ENCODE measurements at places on chromosomes 16 and 17.

DNA sequence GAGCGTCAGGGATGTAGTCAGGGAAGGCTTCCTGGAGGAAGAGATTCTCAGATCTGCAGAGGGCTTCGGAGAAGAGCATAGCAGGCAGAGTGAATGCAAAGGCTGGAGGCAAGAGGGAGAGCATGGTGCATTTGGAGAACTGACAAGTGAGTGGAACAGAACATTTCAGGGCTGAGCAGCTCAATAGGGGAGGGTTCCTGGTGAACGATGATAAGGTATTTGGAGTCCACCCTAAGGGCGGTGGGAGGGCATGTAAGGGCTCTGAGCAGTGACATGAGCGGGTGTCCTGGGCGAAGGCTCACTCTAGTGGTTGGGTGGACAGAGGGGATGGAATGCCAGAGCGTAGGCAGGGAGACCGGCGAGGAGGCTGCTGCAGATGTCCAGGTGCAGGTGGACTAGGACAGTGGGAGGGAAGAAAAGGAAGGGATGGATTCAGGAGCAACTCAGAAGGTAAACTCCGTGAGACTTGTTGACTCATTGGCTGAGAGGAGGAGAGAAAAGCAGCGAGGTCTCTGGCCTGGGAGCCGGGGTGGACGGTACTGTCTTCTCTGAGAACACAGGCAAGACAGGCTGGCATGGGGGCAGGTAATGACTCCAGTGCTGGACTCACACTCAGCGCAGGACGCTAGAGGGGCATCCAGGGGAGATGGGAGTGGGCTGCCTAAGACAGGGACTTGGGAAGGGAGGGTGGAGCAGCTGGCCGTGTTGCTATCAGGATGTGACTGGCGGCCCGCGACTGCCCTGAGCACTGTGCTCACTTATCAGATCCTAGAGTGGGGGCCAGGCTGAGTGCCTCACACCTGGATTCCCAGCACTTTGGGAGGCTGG is 1.4 kb upstream of the PITPNA start:
- DNase-seq, result peak; percentile 11

GRCh38 chr16:59210955-59211541 is 476.9 kb upstream of the GOT2 start:
- DNase-seq, result no peak

- no peak for DNase-seq
These were observed 23.4 kb downstream of the SMIM36 start for GRCh38 chr17:55487695-55488432.

DNA sequence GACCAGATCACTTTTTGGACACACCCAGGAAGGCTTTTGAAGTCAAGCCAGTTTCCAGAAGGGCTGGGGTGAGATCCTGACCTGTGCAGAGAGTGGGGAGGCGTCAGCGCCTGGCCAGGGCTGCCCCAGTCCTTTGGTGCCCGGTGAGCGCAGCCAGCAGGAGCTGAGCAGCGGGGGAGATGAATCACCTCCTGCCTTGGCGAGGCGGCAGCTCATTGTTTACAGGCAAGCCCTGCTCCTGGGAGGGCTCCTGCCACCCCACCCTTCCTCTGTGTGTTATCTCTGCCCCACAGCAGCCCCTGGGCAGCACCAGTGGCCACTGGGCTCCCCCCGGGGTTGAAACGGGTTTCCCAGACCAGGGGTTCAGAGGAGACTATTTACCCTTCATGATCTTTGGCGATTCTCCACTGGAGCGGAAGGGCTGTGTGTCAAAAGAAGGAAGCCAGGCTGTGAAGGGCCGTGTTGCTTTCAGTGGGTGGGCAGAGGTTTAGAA is 14.1 kb upstream of the ITGB4 start:
- no peak for DNase-seq

DNA sequence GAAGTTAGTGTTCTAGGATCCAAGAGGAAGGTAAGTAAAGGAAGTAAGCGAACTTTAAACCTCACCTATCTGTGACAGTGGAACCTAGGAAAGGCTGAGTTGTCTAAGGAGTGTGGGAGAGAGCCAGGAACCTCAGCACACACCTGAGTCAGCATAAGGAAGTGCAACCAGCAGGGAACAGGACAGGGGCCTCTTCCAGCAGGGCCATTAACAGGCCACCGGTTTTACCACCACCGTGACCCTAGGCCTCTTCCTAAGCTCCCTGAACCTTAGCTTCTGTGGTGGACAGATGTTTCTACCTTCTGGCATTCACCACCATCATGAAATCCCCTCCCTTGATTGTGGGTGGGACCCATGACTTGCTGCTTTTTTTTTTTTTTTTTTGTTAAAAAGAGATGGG is 26.7 kb upstream of the GPATCH8 start:
- no peak for DNase-seq

- DNase-seq, result no peak
These were observed 20.3 kb downstream of the RAB11FIP4 start for GRCh38 chr17:31411707-31412285.

- no peak for DNase-seq
These were observed 197.0 kb downstream of the MRTFB start for GRCh38 chr16:14268073-14268472.

DNA sequence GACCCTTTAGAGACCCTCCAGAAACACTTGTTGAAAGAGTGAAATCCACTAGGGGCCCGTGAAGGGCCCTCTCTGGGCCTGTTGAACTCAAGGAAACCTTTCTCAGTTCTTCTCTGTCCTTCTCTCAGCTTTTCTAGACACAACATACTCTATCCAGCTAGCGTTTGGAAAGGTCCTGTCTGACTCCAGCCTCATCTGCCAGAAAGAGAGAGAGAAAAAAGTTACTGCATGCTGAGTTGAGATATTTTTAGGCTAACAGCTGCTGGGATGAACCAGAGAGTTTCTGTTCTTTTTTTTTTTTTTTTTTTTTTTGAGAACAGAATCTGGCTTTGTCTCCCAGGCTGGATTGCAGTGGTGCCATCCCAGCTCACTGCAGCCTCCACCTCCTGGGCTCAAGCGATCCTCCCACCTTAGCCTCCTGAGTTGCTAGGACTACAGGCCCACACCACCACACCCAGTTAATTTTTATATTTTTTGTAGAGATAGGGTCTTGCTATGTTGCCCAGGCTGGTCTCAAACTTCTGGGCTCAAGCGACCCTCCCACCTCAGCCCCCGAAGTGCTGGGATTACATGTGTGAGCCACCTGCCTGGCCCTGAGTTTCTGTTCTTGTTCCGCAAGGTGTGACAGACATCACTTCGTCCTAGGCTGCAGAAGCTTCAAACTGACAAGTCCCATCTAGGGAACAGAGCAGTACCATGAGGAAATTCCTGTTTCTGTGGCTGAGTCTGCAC is 14.9 kb upstream of the TEX2 start:
- DNase-seq, result no peak

Measured in NCI-H748 treated with DMSO at 0.1 percent for 48 hours (cell line).